ENCODE measurements at places on chromosomes 1 and 21. TPM values are rescaled to one million over a fixed set of nuclear protein-coding genes. Genes with fewer than 3 reads are reported as not detected.
A peak's percentile ranks its signal among the peaks of the same experiment; 100 is the strongest.

KCNJ9 gene
- not detected for total RNA-seq

SLFNL1 gene
- not detected for total RNA-seq

- peak; percentile 47 for DNase-seq
Observed at GRCh38 chr1:200877839-200878551, 5.2 kb downstream of the GPR25 start.

GRCh38 chr1:154796303-154796892 lies 73.7 kb downstream of the KCNN3 start:
- no peak for DNase-seq

DNA sequence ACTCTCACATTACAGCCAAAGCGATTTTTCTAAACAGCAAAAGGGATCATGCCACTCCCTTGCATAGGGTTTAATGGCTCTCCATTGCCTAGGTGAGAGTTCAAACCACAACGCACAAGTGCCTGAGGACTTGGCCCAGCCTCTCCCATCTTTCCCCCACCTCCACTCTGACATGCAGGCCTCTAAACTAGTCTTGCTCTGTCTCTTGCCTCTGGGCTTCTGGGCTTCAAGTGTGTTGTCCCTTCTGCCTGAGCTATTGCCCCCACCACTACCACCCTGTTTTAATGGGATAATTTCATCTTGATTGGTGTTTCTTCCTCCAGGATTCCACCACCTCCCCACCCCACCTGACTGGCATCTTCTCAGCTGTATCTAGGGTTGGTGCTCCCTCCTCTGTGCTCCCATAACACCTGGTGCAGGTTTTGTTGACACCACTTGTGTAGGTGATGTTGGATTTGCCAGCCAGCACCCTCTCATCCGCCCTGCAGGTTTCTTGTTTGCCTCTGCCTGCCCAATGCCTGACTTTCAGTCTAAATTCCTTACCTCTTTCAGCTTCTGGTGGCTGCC lies 2.7 kb upstream of the ZBTB21 start:
- no peak for DNase-seq

- no peak for DNase-seq
Observed at GRCh38 chr1:230823931-230824381, 44.4 kb downstream of the C1orf198 start.

DNA sequence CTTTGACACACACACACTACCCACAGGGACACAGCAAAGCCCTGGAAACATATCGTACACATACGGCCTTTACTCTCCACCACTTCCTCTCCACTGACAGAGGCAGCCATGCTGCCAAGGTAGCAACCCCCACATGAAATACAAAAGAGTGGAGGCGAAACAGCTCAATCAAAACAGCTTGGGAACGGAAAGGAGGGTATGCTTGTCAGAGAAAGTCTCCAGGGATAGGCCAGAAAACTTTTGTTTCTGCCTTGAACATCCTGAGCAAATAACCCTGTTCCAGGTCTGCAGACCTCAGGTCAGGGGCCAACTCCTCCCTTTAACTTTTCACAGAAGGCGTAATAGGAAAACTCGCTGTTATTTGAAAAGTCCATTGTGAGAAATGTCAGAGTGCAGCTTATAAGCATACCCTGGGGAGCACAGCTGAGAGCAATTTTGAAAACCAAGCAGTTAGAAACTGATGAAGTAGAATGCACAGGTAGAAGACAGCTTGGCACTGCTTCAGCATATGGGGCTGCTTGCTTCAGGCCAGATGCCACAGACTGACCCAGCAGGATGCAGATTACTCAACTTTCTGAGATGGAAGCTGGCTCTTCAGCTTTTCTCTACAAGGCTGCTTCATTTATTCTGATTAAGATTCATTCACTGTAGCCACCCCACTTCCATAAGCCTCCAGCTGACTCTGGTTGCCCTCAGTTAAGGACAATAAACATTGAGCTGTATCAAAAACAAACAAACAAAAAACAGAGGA lies 18.0 kb downstream of the KIAA0319L start:
- no peak for DNase-seq

DNA sequence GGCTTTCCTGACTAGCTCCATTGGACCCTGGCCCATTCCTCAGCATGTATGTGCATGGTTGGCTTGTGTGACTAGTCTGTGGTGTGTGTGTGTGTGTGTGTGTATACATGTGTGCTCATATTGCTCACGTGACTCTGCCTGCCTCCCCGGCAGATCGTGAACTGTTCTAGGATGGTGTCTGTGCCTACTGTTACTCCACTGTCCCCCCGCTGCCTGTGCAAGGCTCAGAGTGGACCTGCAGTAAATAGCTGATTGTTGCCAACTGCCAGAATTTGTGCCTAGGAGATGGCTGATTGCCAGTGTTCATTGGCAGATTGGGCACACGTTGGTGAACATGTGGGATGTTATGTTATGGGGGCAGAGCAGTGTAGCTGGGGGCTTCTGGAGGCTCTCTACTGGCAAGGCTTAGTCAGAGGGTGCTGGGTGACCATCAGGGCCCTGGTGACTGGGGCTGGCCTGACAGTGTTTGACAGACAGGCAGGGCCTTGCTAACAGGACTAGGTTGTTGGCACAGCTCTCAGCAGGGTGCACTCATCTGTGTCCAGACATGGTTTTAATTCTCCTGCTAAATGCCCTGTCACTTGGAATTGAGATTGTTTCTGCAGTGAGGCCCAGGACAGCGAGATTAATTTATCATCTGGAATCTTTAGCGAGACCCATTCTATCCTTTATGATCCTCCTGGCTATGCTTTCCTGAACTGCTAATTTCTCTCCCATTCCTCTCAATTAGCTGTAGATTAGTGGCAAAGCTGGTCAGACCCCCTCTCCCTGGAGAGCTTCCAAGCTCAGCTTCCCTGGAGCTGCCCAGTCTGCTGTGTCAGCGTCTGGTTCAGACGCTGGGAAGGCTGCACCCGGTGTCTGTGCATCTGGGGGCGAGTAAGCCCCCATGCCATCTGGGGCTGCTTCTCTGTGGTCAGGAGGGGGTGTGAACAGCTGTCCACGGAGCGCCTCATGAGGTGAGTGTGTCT lies 20.8 kb downstream of the SLC6A17 start:
- no peak for DNase-seq

- DNase-seq, result no peak
Observed at GRCh38 chr1:83499998-83500397, 498.9 kb downstream of the TTLL7 start.

- DNase-seq, result no peak
Observed at GRCh38 chr1:55506740-55507577, 291.8 kb upstream of the USP24 start.

DNA sequence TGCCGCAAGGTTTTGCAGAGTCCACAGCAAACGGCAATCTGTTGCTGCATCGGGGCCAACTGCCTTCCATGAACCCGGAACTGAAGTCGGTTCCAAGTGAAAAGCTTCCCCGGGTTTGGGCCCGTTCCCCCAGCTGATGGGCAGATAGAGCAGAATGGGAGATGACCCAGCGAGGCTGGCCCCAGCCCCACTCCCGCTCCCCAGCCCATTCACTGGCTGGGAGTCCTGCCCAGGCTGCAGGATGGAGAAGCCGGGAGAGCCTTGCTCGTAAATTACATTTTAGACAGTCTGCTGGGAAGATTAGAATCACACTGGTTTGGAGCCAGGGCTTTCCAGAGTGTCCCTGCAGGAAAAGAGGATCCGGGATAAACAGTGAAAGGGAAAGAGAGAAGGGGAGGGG lies 31.6 kb upstream of the PAX7 start:
- no peak for DNase-seq

GRCh38 chr1:108808438-108808837 lies 48.5 kb downstream of the AKNAD1 start:
- no peak for DNase-seq

- peak; percentile 35 for DNase-seq
Observed at GRCh38 chr1:230109895-230110667, 43.0 kb downstream of the GALNT2 start.

Measured in activated T-cell treated with anti-CD3 and anti-CD28 coated beads, Interleukin-2, amount 50 U/mL, for 4 hours (primary cell).